ENCODE measurements at places on chromosomes 4 and X.
A peak's percentile ranks its signal among the peaks of the same experiment; 100 is the strongest.

GRCh38 chr4:576991-577498, 950 bp upstream of the TMEM271 start:
- DNase-seq: no peak

- DNase-seq: peak; percentile 20
Measured at GRCh38 chr4:86048426-86048825, 311.4 kb downstream of the MAPK10 start.

- no peak for DNase-seq
Measured at GRCh38 chrX:146243041-146243440, 425.4 kb downstream of the SLITRK2 start.

DNA sequence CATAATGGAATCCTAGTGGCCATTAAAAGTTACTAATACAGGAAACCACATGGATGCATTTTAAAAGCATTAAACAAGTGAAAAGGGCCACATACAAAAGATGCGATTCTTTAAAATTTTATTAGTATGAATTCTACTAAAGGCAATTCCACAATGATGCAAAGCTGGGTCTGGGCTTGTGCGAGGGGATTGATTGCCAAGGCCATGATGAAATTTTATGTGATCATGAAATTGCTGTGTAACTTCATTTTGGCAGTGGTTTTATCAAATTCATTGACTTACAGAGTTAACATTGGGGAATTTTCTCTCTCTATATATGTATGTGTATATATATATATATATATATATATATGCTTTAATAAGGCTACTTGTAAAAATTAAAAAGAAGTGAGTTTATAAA, 1142.5 kb upstream of the IGFBP7 start:
- no peak for DNase-seq

DNA sequence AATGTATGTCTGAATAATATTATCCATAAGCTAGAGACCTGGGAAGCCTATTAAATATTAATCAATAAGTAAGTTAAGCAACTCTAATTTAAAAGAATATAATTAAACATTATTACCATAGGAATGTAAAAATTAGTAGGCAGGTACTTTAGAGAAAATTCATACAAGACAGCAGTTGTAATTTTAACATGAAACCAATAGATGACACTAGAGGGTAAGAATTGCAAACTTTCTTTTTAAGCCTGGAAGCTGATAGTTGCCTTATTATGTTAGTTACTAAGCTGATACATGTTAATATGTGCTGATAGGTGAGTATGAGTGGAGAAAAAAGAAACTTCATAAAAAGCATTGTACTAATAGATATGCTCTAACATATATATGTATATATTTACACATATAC, 1157.4 kb downstream of the FAM133A start:
- DNase-seq: no peak

DNA sequence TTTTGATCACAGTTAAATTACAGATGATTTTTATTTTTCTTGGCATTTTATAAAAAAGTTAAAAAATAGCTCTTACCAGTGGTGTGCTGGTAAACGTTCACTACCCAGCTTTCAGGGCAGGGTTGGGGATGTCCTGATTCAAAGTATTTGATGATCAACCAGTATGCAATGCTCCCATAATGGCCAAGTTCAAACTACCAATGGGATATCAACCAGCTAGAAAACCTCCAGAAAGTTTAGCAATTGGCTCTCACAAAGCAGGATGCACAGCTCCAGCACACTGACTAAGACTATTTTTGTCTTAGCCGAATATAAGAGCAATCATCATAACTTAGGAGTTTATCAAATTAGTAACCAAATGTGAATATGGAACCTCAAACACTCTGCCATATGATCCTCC, 108.0 kb upstream of the PDE5A start:
- no peak for DNase-seq

DNA sequence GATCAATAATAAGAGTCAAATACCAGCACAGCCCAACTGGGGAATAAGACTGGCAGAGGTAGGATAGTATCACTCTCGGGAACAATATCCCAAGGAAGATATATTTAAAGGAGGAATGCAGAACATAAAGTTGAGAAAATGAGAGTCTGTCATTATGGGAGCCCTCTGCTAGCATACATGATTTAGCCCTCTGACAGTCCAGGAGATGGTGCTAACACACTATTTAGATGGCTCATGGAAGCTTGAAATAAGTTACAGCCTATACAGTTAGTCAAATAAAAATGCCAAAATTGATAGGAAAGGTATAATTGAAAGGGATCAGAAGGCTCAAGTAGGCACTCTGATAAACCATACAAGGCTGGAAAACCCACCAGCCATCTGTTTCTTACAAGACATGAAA, 201.0 kb upstream of the NEIL3 start:
- no peak for DNase-seq

GRCh38 chr4:183153190-183153916, 54.3 kb downstream of the WWC2 start:
- no peak for DNase-seq

GRCh38 chrX:21725496-21725895, 32.4 kb downstream of the SMPX start:
- DNase-seq: no peak

DNA sequence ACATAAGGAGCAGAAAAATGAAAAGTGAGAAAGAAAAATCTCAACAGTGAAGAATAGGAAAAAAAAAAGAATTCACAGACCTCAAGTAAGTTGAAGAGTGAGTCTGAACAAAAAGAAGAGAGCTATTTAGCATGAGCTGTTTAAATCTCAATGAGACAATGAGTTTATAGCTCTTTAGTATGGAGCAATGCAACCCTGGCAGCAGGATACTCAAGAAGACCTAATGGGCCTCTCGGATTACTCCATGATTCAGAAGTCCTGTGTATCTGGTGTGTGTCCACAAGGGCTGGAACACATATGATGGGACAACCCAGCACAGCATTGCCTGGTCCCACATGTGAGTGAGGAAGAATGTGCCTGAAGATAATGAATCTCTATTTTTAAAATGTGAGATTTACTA, 563.1 kb upstream of the INTU start:
- no peak for DNase-seq

GRCh38 chr4:66906314-66906713, 639.0 kb downstream of the CENPC start:
- DNase-seq: no peak

DNA sequence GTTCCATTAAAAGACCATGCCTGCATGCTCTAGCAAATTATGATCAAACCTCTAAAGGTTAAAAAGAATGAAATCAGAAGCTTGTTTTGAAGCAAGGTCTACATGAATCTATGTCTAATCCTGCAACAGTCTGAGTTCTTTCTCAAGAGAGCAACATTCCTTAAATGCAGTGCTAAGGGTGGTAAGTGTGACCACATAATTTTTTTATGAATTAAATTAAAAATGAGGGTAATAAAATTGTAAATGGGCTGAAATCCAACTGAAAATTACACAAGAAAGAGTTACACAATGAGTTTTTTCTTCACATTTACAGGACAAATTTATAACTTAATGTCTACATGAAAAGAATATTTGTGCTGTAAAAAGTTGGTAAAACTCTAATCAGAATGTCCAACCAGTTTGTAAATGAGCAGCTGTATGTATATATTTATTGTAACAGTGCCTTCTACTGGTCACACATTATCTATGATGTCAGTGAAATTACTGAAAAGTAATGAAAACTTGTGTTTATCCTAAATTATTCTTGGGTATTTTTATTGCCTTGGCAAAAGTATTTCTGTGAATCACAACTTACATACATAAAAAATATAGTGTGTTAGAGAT, 336.3 kb upstream of the PITX2 start:
- peak; percentile 9 for DNase-seq

DNA sequence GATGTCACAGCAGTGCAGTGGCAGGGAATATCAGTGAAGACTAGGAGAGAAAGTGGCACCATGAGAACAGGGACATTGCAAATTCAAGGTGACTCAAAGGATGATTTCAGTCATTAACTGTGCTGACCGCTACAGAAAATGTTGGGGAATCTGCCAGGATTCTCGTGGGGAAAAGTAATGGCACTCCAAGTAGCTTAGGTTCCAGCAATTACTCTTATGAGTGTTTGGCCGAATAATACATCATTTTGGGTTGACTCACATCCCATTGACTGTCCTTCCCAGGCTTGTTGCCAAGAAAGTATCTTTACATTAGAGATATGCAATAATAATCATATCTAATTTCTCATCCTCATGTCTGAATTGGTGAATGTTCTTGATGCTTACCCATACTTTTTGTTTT, 1411.1 kb upstream of the PCDH7 start:
- no peak for DNase-seq

DNA sequence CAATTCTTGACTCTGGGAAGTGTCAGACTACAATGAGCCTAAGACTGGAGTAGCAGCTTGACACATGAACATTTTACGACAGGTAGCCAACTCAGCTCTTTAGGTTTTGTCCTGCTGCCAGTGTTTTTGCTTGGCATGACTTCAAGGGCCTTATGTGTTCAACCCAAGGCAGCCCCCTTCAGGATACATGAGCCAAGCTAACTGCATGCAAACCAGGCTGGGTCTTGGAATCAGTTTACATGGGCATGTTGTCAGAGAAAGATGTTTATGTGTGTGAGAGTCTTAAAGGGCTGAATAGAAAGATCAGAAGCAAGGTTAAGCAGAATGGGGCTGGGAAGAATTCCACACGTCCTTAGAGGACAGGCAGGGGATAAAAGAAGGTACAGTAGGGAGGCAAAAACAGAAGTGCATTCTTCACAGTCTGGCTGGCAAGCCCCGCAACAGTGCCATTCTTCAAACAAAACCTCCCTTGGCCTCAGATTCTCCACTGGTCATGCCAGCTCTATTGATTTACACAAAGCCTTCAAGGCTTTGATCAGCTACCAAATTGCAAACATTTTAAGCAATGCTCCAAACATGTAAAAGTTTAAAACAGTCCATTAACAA, 97.3 kb downstream of the NKX6-1 start:
- DNase-seq: no peak

DNA sequence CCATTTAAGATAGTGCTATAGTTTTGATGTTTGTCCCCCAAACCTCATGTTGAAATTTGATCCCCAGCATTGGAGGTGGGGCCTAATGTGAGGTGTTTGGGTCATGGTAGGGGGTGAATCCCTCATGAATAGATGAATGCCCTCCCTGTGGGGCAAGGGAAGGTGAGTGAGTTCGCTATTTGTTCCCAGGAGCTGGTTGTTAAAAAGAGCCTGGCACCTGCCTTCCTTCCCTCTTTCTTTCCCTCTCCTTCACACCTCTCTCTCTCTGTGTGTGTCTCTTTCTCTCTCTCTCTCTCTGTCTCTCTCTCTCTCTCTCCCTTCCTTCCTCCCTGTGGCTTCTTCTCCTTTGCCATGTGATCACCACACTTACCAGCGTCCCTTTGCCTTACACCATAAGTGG, 160.7 kb downstream of the AASDH start:
- no peak for DNase-seq

- no peak for DNase-seq
Measured at GRCh38 chr4:129526812-129527211, 430.9 kb downstream of the C4orf33 start.

DNA sequence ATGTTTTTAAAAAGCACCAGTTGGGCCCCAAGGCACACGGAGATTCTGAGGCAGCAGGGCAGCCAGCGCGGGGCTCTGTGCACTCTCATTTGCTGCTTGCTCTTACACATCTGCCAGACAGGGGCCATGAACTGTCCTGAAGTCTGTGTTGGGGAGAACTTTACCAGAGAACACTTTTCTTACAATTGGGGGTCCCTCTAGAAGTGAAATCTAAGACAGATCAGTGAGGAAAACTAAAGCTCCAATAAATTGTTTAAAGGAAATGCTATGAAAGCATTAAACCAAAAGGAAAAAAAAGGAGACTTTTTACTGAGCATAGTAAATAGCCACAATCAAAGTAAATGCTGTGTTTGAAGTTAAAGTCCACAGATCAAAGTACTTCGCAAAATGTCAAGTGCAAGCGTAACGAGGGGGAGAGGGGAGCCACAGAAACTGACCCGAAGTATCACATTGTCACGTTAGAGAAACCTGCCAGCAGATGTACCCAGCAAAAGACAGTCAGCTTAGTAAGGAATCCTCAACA, 37.8 kb downstream of the SORBS2 start:
- no peak for DNase-seq

GRCh38 chr4:78058591-78059523, 1.7 kb downstream of the FRAS1 start:
- no peak for DNase-seq

GRCh38 chr4:1683261-1683735, 815 bp downstream of the FAM53A start:
- peak; percentile 60 for DNase-seq

DNA sequence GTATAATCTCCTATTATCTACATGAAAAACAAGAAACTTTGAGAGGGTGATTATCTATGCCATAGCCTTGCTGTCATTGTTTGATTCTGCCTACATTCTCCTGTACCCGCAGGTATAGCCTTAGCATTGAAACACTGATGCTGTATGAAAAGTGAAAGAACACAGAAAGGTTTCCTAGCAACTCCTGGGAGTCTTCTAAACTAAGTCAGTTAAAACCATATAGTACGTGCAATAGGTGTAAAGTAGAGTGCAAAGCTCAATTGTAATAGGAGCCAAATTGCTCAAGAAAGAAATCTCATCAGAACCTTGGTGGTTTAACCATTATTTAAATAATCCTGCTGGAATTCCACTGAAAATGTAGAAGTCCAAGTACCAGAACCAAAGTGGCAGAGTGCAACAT, 489.7 kb downstream of the PCDH10 start:
- no peak for DNase-seq

DNA sequence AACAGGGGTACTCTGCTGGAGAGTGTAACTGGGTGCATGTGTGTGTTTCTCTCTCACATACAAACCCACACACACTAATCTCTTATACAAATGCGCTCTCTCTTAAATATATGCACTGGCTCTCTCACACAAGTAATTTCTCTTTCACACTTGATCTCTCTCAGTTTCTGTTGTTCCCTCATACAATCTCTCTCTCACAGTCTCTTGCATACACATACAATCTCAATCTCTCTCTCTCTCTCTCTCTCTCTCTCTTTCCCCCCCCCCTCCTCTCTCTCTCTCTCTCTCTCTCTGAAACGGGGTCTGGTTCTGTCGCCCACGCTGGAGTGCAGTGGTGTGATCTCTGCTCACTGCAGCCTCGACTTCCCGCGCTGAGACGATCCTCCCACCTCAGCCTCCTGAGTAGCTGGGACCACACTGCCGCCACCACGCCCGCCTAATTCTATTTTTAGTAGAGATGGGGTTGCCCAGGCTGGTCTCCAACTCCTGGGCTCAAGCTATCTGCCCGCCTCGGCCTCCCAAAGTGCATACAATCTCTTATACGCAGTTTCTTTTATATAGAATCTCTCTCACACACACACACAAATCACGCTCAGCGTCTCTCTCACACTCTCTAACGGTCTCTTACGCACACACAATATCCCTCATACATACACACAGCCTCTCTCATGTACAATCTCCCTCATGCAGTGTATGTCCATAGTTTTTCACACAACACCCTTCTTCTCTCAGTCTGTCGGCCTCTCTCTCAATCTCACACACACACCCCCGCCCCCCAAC, 518 bp upstream of the FAM241A start:
- DNase-seq: no peak

DNA sequence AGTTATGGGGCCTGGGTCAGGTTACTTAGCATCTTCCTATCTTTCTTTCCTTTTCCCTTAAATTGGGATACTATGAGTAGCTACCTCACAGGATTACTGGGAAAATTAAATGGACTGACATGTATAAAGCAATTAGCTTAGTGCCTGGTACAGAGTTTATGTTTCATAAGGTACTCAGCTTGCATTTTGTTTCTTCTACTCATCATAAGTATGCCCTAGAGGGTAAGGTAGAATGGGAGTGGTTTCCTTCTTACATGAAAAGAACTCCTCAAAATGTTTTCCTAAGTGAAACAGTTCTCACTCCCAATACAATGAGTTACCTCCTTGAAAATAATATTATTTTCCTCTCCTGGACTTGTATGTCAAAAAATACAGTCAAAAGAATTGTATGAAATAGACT, 75.7 kb downstream of the NPFFR2 start:
- DNase-seq: no peak

All from astrocyte of the cerebellum (primary cell).